ENCODE measurements at places on chromosomes 4 and X. TPM values are rescaled to one million over a fixed set of nuclear protein-coding genes. Genes with fewer than 3 reads are reported as not detected.

The BMX gene
- not detected for total RNA-seq

The GRIA3 gene
- total RNA-seq: 18.6 TPM

The VCX2 gene
- total RNA-seq: not detected

The TMEM150C gene
- 0.95 TPM for total RNA-seq

The HDAC8 gene
- total RNA-seq: 24.3 TPM

DNA sequence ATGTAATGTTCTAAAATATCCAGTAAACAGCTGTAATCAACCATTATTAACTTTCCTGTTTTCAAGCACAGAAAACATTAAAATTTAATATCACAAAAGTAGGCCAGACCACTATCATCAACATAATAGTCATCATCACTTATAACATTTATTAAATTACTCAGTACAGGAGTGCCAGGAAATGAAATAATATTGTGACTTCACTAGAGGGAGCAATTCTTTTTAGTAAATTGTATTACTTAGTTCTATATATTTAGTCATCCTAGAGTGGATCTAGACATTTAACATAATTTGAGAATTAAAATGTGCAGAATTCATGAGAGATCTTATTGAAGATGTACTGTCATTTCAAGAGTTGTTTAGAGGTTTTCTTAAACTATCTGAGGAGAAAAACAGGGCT is 33.6 kb downstream of the PITX2 start:
- no peak for DNase-seq

DNA sequence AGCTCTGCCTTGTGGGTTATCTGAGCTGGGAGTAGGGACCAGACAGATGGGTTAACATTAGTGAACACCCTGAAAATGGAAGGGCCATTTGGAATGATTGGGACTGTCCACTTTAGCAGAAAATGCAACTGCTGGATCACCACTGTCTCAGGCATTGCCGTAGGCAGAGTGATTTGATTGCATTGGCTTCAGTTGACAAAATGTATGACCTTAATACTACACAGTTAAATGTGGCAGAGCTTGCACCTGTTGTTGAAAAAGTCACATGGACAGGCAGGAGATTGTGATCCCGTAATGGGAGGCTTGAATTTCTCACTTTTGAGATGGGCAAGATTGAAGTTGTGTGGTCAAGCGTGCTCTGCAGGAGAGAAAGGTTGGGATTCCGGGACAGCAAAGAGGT is 166.5 kb upstream of the PUDP start:
- DNase-seq: no peak

DNA sequence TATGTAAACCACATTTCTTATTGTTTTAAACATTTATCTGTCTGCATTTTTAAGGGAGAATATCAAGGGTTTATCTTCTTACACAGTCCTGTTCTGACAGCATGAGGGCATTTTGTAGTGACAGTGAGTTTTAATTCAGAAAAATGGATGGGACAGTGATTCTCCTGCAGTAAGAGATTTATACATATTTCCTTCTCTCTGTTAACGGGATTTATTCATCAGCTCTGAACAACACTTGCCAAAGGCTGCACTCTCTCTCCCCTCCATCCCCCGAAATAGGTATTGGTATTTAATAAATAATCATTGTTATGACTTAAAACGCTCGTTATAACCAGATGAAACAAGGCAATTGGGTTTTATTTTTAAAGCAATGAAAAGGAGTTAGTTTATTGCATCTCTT is 410.9 kb downstream of the STIM2 start:
- DNase-seq: no peak

DNA sequence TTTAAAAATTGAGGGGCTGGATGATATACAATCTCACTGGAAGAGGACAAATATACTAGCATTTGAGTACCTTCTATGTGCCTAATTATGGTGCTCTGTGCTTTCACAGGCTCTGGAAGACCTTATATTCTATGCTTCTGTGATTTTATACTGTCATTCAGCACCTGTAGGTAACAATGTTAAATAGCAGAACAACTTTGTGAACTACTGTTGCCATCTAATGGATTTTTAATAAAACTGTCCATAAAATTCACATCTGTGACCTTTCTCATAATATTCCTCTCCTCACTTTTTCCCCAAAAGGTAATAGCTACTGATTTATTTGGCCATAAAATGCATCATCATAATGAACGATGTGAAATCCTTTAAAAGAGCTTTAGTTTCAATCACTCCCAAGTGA is 21.9 kb downstream of the POU3F4 start:
- DNase-seq: no peak

DNA sequence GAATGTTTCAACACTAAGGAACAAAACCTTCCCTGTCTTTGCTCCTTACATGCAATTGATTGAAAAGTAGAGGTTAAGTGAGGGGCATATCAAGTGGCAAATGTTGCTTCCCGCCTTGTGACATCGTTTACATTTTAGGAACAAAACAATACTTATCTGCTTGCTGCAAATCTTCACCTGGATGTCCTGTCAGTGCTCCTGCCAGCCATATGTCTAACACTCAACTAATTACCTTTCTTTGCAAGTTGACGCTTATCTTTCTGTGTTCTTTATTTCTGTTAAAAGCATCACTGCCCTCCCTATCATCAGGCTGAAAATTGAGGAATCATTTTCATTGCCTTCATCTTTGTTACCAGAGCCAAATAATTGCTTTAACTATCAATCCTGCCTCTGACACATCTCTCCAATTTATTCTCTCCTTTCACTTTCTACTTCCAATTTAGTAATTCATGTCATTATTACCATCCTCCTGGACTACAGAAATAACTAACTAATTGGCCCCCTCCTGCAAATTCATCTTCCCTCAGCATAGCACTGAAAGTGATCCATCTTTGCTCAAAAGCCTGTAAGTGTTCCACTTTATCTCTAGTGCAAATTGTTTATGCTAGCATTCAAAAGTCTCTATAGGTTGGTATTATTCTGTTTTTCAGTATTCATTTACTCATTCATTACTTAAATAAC is 298.7 kb upstream of the ATOH1 start:
- DNase-seq: no peak

DNA sequence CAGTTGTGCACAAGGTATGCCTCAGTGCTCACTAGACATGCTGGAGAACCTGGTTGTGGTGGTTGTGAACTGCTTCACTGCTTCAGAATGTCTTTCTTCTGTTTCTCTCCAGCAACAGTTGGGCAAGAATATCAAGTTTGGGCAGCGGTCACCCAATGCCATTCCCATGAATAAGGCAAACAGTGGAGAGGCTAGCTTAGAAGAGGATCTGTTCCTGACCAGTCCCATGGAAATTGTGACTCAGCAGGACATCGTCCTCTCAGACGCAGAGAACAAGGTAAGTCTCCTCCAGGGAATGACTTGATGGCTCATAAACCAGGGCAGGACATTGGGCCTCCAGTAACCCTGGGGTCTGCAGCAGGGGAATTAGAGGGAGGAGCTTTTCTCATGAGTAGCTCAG is 79.9 kb downstream of the AASDH start:
- DNase-seq: peak; percentile 25

DNA sequence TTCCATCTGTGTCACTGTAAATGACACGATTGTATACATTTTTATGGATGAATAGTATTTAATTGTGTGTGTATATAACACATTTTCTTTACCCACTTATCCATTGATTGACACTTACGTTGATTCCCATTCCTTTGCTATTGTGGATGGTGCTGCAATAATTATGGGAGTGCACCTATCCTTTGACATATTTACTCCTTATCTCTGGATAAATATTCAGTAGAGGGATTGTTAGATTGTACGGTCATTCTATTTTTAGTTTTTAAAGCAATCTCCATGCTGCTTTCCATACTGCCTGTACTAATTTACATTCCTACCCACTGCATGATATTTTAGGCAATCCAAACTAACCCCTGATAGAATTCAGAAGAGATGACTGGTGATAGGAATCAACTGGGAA is 980.1 kb downstream of the FSTL5 start:
- no peak for DNase-seq

GRCh38 chrX:46597771-46598170 is 24.2 kb downstream of the CHST7 start:
- DNase-seq: no peak

DNA sequence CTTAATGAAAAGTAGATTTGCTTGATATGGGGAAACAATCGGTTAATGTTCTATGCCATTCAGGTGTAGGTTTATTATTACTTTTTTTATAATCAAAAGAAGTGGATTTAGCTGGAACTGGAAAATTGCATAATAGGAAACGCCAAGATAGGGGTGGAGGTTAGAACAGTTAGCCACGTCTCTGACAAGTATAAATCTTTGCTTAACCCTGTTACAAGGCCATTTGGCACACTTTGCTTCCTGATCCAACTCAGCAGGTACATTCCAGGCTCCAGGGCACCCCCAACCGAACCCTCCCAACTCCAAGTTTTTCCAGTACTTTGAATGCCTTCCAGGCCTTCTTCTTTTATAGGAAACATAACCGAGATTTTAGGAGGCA is 50.6 kb upstream of the ACSL4 start:
- no peak for DNase-seq

DNA sequence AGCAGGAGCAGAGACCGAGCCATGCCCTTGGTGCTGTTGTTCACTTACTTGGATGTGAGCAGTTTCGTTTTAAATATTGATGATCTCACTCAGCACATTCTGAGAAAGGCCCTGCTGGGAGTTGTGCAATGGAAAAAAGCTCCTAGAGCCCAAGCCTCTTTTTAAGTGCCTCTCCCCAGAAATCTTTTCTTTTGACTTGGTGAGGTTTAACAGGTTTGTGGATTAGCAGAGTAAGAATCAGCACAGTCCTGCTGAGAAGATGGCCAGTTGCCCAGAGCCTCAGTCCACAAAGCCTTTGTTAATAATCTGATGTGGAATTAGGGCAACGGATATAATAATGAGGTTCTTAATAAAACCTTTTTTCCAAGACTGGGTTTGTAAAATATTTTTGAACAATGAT is 157.5 kb upstream of the ATP6AP2 start:
- DNase-seq: peak; percentile 34

GRCh38 chrX:110448459-110448858 is 89.8 kb downstream of the RTL9 start:
- DNase-seq: no peak

- DNase-seq: no peak
These were observed 1337.8 kb upstream of the DIAPH2 start for GRCh38 chrX:95346856-95347255.

- peak; percentile 80 for DNase-seq
These were observed 179.6 kb downstream of the SHROOM3 start for GRCh38 chr4:76614589-76614988.

DNA sequence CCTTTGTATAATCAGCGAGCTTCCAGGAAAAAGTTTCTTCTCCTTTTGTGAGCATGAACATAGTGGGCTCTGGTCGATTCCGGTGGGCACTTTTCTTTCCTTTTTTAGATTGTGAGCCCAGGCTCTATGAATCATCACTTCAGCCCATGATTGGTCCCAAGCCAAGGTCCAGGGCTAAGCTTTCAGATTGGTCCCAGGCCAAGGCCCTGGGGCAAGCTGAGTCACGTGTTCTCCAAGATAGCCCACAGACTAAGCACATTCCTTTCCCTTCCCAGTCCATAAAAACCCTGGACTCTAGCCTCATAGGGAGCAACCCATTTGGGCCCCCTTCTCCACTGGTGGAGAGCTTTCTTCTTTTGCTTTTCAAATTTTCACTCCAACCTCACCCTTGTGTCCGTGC is 430.5 kb downstream of the NAP1L3 start:
- no peak for DNase-seq

DNA sequence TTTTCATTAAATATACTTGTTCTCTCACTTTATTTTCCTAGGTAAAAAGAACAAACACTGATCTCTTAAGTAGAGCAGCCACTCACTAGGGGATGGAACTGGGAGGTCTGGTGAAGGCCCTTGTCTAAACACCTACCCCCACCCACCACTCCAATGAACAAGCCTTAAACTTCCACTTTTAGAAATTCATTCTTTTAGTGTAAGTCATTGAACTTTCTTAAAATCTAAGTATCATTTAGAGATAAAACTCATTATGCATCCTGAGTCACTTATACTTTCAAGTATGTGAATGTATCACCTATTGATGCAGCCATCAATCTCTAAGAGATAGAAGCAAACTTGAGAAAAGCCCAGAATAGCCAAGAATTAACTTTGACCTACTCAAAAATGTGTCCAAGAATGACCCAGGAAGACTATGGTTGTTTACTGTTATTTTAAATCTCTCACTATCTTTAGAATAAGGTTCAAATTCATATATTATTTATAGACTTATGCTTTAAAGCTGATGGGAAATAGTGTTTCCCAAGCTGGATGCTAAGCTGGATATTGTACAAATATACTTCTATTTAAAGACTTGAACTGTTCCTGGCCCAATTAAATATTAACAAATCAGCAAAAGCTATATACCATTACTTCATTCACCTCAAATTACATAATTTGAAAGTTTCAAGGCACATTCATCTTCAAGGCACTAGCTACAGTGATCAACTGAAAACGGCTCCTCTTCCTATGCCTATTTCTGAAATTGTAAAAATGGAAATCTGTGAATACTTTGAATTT is 49.5 kb downstream of the CAMK2D start:
- peak; percentile 47 for DNase-seq
